ENCODE measurements at places on chromosomes 2 and 18.
A peak's percentile ranks its signal among the peaks of the same experiment; 100 is the strongest.

DNA sequence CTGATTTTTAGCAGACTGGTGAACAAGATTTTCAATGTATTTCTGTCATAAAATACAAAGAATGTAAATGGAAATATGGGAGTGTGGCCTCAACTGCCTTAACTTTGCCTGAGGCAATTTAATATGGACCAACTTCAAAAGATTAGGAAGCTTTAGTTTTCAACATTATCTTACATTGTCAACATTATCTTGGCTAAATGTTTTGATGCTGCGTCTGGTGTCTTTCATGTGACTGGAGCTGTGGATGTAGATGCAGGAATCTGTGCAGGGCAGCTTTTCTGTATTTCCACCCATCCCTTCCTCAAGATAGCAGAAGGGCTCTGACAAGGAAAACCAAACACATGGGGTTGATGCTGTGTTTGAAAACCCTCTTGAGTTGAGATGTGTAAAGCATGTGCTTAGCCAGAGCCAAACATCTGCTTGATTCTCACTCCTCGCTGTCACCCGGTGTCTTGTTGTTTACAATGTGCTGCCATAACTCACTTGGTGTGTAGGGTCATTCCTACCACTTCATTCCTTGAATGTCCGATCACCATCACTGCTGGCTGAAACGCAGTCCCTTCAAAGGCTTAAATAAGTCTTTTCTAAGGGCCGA lies 33.0 kb downstream of the COPS8 start:
- DNase-seq, result no peak

GRCh38 chr2:150846691-150847090 lies 359.2 kb upstream of the RND3 start:
- DNase-seq, result no peak

DNA sequence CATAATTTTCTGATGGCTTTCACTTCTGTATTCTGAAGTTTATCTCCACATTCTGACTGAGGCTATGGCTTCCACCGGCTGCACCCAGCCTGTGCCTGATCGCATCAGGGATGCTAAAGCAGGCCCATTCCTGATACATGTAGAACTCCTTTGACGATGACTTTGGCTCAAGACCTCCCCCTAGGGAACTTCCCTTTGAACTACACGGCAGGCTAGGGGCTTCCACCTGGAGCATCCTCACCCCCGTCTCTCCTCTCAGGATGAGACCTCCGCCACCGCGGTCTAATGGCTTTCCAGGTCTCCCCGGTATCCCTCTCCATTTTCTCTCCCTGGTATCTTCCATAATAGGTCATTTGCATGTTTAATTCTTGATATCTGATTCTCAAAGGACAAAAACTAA lies 214.9 kb upstream of the CHST9 start:
- no peak for DNase-seq

DNA sequence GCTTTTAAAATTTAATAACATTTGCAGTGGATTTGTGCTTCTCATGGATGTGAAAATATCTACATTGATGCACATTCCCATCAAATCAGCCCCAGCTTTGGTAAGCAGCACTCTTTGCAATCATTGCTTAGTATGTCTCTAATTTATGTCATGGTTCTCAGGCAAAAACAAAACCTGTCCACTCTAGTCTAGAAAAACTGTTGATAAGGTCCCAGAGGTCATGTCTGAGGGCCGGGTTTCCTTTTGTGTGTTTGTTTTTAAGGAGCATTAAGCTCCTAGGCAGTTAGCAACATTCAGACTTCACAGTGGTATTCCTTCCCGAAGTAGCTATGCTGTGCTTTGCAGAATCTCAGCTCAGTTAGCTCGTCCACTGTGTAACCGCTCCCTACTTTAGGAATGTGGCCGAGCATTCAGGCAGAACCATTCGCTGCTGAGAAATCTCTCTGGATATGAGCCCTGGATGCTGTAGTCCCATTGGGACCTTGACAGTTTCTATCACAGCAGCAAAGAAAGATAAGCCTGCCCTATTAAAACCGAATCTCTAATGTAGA lies 4.0 kb downstream of the DIPK1C start:
- no peak for DNase-seq

- DNase-seq, result no peak
These were observed 458.3 kb upstream of the SLC14A2 start for GRCh38 chr18:45156946-45157345.

- DNase-seq, result peak; percentile 53
These were observed 898.9 kb downstream of the CPS1 start for GRCh38 chr2:211455216-211455841.

DNA sequence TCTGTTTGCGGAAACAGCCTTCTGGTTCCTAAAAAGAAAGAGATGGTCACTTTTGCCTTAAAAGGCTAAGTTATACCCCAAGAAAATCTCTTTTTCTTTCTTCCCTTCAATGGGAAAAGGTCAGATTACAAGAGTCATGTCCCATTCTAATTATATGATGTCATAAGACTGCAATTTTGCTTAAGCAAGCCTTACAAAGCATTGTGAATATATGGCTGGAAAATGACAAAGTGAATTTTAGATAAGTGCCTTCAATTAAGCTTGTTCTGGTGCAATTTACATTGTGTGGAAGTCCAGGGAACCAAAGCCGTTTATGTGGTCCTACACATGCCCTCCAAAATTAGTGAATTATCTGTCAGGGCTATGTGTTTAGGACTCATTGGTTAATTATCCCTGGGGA lies 7.6 kb upstream of the BMP10 start:
- no peak for DNase-seq

DNA sequence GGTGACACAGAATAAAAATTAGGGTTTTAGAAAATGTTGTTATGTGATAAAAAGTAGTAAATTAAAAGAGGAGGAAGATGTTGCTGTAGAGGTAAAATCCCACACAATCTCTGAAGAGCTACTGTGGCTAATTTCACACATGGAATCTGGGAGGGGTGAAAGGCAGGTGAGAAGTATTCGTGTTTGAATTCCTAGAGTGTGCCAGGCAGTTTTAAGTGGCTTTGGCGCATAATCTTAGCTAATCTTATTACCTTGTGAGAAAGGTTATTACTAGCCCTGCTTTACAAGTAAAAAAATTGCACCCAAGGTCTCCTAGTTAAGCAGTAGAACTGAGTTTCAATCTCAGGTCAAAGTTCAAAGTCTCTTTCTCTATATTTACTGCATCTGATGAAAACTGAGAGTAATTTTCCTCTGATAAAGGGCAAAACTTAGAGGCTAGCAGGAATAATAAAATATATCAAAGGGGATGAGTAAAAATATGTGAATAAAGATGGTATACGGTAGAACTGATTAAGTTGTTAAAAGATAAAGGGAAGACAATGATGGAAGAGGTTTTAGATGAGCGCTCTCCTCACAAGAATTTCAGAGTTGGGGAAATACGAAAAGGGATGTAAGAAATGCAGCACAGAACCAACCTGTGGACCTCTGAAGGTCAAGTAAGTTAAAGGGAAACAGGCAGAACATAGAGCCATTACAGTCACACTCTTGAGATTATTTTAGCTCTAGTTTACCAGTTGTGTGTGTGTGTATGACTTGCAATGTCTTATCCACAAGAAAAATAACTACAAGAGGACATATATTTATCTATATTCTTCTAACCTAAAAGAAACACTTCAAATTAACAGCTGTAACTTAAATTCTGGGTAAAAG lies 34.8 kb downstream of the GAREM1 start:
- DNase-seq, result no peak

DNA sequence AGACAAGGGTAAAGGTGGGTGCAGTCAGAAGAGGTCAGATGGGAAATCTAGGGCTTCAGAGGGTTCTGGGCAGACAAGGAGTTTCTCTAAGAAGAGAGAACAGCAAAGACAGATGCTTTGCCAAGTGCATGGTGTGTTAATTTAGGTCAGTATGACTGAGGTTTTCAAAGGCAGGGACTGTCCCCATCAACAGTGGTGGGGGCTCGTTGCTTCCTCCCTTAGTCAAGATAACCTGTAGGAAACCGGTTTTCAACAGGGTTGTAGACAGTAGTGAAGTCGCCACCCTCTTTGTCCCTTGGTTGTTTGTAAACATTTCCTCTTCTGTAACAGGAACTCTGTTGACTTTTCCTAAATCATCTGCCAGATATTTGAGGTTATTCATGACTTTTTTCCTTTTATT lies 11.6 kb downstream of the RAB12 start:
- DNase-seq, result no peak

GRCh38 chr2:58101500-58101899 lies 54.9 kb downstream of the VRK2 start:
- DNase-seq, result no peak

DNA sequence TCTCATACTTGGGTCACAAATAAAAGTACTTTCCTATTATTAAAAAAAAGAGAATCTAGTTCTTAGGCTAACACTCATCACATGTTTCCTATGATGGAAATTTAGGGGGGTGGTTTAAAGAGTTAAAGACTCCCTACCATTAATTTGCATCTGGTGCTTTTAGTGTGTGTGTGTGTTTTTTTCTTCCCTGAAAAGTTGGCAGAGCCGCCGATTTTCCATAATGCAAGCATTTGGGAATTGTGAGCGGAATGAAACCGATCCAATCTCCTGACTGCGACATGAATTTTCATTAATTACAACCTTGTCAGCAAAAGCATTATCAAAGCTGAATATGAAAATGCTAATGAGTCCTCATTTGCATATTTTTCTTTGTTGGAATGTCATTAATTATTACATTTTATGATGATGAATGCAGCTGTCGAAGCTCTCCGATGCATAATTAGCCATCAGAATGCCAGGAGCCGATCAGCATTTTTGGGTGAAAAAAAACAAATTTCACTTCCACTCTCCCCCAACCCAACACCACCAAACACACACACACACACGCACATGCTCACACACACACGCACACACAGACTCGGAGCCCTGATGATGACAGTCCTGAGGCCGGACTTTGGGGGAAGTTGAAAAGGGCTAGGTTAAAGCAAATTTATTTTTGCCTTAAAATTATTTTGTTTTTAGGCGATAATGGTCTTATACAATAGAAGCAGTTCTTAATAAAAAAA lies 165.4 kb downstream of the TCF4 start:
- no peak for DNase-seq

- no peak for DNase-seq
These were observed 45.7 kb upstream of the EN1 start for GRCh38 chr2:118893100-118893499.

DNA sequence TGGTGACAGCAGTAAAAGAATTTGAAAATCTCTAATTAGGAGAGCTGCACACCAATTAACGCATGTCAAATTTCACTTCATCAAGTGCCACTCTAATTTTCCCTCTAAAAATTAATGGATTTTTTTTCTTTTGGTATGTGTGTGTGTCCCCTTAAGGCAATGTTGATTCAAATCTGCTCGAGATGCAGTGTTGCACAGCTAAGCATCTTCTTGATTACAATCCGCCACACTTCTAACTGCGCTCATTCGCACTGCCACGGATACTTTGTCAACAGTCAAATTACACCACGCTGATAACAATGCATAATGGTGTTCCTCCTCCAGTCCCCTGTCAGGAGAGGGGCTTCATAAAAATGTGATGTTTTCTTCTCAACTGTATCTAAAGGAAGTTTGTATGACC lies 261.4 kb downstream of the MEIS1 start:
- peak; percentile 33 for DNase-seq

DNA sequence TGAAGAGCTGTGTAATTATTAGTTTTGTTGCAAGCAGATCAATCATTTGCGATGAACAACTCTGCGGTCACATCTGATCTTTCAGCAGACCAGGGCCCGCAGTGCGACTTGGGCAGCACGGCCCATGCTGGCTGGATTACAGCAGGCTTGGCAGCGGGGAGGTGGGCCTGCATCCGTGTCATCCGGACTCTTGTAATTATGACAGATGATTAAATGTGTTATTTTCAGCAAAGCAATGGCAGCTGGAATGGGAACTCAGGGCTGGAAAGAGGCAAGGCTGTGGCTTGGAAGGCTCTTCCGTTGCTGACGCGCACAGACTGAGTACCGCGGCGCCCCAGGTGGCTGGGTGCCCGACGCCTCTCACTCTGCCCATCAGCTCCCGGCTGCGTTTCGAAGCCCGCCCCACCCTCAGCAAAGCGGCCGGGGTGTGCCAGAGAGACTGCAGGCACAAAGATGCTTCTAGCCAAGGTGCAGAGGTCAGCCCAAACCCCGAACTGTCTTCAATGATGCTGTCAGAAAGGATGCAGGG lies 397.4 kb upstream of the SALL3 start:
- DNase-seq, result no peak

- no peak for DNase-seq
These were observed 2.0 kb downstream of the XPO1 start for GRCh38 chr2:61536180-61536571.

DNA sequence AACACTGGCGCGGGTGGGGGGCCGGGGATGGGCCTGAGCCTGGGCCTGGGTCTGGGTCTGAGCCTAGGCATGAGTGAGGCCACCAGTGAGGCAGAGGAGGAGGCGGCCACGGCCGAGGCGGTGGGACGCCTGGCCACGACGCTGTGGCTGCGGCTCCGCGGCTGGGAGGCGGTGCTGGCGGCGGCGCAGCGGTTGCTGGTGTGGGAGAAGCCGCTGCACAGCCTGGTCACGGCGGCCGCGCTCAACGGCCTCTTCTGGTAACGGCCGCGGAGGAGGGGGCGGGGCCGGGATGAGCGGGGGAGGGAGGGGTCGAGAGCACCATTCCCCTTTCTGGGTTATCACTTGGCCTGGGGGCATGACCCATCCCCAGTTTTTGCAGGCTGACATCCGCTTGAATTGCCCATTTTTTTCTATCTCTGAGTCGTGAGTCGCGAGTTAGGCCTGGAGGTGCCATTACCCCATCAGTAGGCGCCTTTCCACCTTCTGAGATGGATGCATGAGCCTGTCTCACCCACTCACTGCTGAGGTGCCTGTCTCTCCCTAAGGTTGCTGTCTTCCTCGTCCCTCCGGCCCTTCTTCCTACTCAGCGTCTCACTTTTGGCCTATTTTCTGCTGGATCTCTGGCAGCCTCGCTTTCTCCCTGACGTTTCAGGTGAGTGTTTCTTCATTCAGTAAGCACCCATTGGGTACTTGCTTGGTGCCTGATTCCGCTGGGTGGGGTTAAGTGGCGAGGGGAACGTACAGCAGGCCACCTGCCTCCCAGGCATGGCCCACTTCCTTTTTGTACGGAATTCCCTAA lies 501 bp downstream of the RETREG2 start:
- DNase-seq, result peak; percentile 36

DNA sequence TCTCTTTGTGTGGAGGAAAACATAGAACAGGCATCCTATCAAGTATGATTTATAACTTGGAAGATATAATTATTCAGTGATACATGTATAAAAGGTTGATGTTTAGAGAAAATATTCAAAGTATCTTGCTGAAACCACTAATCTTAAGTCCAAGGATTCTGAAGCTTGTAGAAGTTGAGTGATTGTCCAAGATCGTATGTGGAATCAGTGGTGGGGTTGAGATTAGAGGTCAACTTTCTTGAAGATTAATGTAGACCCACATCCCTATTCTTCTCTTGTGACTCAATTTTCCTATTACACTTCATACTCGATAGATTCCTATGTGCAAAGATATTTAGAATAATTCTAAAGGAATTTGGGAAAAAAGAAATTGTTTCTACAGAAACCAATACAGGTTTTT lies 1565.9 kb upstream of the ACVR2A start:
- no peak for DNase-seq

Data from NCI-H345 (cell line).